ENCODE measurements at places on chromosomes 4 and X.

DNA sequence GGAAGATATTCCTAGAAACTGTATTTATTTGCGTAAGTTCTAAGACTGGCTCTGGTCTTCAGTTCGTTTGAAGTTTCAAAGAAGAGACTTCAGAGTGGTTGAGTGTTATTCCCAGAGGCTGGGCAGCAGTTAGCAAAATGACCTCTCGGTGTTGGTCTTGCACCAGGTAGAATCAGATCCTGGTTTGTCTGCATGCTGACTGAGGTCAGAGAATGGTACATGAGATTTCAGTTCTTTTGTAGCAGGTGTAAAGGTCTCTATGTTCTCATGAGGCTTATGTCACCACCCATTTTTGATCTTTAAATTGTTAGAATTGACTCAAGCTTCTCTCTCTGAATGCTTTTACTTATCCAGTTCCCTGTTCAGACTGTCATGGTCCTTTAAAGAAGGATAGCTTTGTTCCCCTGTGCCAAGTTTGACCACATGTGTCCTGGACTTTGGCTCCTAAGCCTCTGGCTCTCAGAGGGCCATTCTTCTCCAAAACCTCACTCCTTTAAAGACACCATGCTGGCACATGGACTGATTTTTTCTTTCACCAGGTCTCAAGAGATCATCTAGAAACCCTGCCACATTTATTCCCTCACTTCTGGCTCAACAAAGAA, 355.8 kb upstream of the BOD1L1 start:
- no peak for DNase-seq

- no peak for DNase-seq
Measured at GRCh38 chr4:180314972-180315371, 1928.2 kb upstream of the TENM3 start.

GRCh38 chr4:119130365-119131065, 5.1 kb upstream of the MYOZ2 start:
- no peak for DNase-seq

DNA sequence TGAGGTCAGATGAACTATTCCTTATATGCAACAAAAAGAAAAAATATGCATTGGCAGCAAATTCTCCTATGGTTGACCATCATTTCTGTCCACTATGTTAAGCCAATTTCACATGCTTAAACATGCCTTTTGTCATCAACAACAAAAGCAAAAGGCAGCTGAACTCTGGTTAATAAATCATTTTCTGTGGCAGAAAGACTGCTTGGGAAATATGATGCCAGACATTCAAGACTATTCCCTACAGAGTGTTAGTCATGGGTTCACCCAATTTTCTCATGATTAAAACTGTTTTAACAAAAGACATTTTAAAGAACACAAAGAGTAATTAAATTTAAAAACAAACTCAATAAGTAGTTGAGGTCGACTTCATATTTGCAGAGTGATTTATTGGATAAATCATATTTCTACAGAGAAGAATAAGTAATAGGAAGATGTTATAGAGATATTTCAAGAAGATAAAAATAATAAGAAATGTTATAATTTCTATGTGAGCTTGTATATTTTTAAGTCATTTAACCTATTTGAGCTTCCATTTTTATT, 890.6 kb downstream of the STPG2 start:
- DNase-seq = no peak

- no peak for DNase-seq
Measured at GRCh38 chr4:84792366-84793301, 173.9 kb downstream of the WDFY3 start.

DNA sequence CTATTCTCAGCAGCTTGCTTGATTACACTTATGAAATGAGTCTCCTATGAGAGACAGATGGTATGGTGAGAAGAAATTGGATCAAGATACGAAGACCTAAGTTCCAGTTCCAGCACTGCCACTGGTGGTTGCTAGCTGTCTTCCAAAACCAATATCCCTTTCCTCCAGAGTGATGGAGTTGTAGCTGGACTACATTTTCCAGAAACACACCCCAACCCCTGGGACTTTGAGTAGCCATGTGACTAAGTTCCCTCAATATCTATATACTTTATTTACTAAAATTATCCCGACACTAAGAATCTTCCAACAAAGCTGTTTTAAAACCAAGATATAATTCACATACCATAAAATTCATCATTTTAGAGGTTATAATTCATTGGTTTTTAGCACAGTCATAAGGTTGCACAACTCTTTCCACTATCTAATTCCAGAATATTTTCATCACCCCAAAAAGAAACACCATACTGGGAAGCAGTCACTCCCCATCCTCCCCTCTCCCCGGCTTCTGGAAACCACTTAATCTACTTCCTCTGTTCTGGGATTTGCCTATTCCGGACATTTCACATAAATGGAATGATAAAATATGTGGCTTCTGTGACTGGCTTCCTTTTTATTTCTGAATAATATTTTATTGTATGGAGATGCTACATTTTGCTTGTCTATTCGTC, 118.0 kb downstream of the MANBA start:
- no peak for DNase-seq

- no peak for DNase-seq
Measured at GRCh38 chr4:45475548-45475947, 648.3 kb downstream of the GABRG1 start.

GRCh38 chr4:22739968-22740367, 47.2 kb downstream of the GBA3 start:
- no peak for DNase-seq

- DNase-seq = no peak
Measured at GRCh38 chr4:142581881-142582280, 264.2 kb downstream of the INPP4B start.

DNA sequence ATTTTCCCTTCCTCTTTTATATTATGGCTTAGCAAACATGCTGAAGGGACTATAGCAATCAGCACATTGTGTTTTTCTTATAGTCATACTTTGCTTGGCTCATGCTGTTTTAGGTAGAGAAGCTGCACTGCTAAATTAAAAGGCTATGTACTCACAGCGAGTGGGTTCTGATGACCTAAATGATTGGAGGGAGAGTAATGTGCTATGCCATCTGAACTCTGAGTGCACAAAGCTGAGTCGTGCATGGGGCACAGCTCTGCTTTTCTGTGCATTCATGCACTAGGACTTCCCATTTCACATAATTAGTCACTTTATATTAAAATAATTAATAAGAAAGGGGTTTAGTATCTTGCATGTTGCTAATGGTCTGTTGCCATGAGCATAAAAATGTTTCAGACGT, 132.7 kb upstream of the ADGRL3 start:
- DNase-seq = no peak

GRCh38 chr4:151231915-151232595, 44.9 kb upstream of the PRSS48 start:
- DNase-seq = no peak

- DNase-seq = no peak
Measured at GRCh38 chr4:13546941-13547484, 2.7 kb upstream of the NKX3-2 start.

- no peak for DNase-seq
Measured at GRCh38 chrX:101774340-101774739, 114.7 kb upstream of the ARMCX2 start.

DNA sequence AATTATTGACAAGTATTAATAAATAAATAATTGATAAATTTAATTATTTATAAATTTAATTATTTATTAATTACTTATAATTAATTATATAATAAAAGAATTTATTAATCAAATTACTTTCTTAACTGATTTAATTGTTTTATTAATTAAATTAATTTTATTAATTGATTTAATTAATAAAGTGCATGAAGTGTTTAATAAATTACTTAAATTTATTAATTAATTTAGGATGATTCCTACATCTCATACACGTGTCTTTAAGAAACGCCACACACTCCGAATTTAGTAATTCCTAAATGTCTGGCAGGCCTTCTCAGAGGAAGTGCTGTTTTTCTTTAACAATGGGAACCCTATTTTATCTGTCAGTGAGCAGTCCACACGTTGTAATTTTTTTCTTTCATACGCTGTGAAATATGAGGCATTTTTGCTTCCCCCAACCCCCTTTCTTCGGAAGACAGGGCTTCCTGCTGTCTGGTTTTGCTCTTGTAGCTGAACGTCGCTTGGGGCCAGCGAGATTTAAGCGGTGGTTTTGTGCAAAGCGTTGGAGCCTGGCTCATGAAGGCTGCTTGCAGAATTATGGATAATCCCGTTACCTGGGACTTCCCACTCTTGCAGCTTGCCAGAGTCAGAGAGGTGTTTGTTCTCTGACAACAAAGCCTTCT, 46.8 kb downstream of the CRLF2 start:
- DNase-seq = no peak
